ENCODE measurements at places on chromosomes 5 and 9. TPM values are rescaled to one million over a fixed set of nuclear protein-coding genes. Genes with fewer than 3 reads are reported as not detected.

DNA sequence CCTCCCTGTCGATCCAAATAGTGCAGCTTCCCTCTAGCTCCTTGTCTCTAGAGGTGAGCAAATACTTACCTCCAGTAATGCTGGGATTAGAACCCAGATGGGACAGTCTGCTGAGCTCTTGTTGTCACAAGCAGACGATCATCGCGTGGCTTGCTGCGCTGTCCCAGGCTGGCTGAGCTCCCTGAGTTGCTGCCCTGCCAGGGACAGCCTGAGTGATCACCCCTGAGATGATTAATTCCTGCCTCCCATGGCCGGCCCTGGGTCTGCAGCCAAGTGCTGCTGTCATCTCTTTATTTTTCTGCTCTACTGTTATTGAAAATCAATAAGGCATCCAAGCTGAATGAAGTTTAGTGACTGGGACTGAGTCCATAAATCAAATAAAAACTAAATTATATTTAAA is 94.0 kb upstream of the ALDH1B1 start:
- DNase-seq: no peak

GRCh38 chr5:75524071-75524470 is 12.4 kb downstream of the POLK start:
- no peak for DNase-seq

DNA sequence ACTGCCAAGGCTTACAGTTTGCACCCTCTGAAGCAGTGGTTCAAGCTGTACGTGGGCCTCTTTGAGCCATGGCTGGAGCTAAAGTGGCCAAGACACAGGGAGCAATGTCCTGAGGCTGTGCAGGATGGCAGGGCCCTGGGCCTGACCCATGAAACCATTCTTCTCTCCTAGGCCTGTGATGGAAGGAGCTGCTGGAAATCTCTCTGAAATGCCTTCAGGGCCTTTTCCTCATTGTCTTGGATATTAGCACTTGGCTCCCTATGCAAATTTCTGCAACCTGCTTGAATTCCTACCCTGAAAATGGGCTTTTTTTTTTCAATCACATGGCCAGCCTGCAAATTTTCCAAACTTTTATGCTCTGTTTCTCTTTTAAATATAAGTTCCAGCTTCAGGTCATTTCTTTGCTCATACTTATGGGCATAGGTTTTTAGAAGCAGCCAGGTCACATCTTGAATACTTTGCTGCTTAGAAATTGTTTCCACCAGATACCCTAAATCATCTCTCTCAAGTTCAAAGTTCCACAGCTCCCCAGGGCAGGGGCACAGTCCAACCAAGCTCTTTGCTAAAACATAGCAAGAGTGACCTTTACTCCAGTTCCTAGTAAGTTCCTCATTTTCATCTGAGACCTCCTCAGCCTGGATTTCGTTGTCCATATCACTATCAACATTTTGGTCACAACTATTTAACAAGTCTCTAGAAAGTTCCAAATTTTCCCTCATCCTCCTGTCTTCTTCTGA is 138.3 kb downstream of the OSTF1 start:
- no peak for DNase-seq

- no peak for DNase-seq
Measured at GRCh38 chr5:89830691-89831090, 578.9 kb downstream of the CETN3 start.

GRCh38 chr5:34047774-34048572 is 5.0 kb upstream of the C1QTNF3 start:
- DNase-seq: peak; percentile 6

- DNase-seq: peak; percentile 58
Measured at GRCh38 chr5:60943624-60944023, 1.2 kb downstream of the ERCC8 start.

GRCh38 chr9:120692901-120693699 is 21.2 kb downstream of the MEGF9 start:
- no peak for DNase-seq

- DNase-seq: peak; percentile 20
Measured at GRCh38 chr5:127441799-127442484, 75.5 kb upstream of the PRRC1 start.

DNA sequence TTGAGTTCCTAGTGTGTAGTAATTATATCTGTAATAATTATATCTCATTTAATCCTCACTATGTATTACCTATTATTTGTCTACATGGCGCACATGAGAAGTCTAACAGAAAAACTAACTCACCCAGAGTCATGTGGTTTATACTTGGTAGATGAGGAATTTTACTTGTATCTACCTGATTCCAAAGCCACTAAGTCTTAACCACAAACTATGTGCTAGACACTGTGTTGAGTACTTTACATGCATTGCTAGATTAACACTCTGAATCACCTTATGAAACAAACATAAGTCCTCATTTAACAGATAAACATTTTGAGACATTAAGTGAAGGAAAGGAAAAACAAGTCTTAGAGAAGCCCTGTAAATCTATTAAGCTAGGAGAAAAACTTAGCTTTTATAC is 404.8 kb downstream of the TLR4 start:
- DNase-seq: no peak

DNA sequence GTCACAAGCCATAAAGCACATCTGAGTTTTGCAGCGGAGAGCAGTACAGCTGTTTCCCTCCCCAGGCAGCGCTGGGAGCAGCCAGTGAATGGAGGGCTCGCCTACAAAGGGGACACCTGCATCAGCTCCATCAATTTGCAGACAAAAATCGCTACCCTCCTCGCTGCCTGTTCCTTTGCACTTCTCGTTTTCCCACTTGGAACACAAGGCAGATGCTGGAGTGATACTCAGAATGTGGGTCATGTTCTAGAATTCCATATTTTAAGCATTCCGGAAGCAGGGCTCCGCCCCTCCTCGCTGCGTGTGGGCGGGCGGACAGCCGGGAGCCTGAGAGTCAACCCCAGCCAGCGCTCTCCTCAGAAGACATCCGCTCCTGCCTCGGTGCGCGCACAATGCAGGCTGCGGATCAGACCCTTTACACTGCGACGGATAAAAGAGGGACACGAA is 92.1 kb downstream of the LMNB1 start:
- peak; percentile 58 for DNase-seq

GRCh38 chr5:74978345-74978744 is 74.0 kb downstream of the GCNT4 start:
- no peak for DNase-seq

DNA sequence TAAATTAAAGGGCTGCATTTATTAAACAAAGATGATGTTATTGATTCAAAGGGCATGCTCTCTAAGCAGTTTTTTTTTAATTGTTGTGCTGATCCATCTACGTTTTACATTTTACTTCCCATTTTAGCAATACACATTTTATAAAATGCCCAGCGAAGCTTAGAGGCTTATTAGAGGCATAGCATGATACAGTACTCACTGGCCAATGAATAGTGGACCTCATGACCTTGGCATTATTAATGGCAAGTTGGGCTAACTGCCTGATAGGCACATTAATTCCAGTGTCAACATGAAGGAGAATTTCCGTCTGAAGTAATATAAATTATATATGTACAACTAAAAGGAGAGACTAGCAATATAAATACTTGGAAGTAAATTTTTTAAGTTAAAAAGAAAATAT is 837.2 kb downstream of the EFNA5 start:
- DNase-seq: no peak

DNA sequence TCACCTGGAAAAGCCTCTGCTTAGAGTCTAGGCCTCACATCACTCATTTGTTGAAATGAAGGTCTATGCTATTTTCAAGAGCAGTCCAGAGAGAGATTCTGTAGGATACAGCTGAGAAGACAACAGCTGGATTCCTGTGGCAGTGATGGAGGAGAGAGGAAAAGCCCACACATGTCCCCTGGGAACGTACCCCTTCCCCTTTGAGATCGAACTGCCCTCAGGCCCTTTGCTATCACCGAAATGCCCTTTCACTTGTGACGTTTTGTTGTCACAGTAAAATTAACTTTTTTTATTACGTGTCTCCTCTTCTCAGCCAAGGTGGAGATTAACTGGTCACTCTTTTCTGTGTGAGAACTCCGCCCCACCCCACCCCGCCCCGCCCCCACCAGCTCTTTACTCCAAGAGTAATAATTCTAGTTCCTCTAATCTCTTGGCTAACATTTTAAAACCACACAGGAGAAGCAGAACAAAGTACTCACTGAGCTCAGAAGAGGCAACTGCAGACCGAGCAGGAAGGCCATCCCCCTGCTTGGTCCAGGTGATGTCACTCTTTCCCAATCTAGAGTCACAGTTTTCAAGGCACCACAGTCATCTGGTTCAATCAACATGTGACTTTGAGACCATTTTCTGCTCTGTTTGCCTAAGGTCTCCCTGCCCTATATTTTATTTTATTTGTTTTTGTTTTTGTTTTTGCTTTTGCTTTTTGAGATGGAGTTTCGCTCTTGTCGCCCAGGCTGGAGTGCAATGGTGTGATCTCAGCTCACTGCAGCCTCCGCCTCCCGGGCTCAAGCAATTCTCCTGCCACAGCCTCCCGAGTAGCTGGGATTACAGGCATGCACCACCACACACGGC is 105.6 kb downstream of the SUSD1 start:
- no peak for DNase-seq

PTGES2 gene
- 62.5 TPM for total RNA-seq

TMEM215 gene
- not detected for total RNA-seq

HACD4 gene
- 0.65 TPM for total RNA-seq

RXRA gene
- 14.9 TPM for total RNA-seq

CMBL gene
- total RNA-seq: 3.5 TPM

OR1Q1 gene
- total RNA-seq: not detected

AQP3 gene
- total RNA-seq: 0.44 TPM
